Activated T-helper 2 cell treated with anti-CD3 and anti-CD28 coated beads, Interferon-gamma antibody, Interleukin-2, Interleukin-4, amounts not matched to agents 10 μg/mL and 5 μg/mL and 100 μg/mL, durations not matched to agents 14 hours and 24 hours and 36 hours (primary cell): ENCODE measurements at places on chromosomes 5 and 9. TPM values are rescaled to one million over a fixed set of nuclear protein-coding genes. Genes with fewer than 3 reads are reported as not detected.

Gene CAMK4
- 71.8 and 76.7 TPM in 2 replicates for total RNA-seq

Gene WHRN
- 2.8 and 2.9 TPM in 2 replicates for total RNA-seq

Gene PTBP3
- total RNA-seq = 108 and 116 TPM in 2 replicates

Gene DRD1
- total RNA-seq = not detected in 2 replicates

Gene PAPPA
- not detected in 2 replicates for total RNA-seq

Gene MLANA
- total RNA-seq = not detected in 2 replicates

Gene GRK6
- 131 and 134 TPM in 2 replicates for total RNA-seq

Gene SLC6A7
- total RNA-seq = not detected in 2 replicates

Gene PRSS3
- not detected in 2 replicates for total RNA-seq

Gene DNM1
- 0.90 and 2.4 TPM in 2 replicates for total RNA-seq

Gene PFN3
- not detected in 2 replicates for total RNA-seq

Gene GABRA1
- not detected in 2 replicates for total RNA-seq

Gene SUSD1
- total RNA-seq = 6.4 and 7.6 TPM in 2 replicates

Gene WNT8A
- not detected in 2 replicates for total RNA-seq

Gene TLX3
- total RNA-seq = not detected in 2 replicates

Gene NUDT12
- total RNA-seq = 1.6 and 3.1 TPM in 2 replicates

Gene STARD4
- total RNA-seq = 222 and 230 TPM in 2 replicates

Gene SLC6A3
- total RNA-seq = not detected in 2 replicates

Gene INSL4
- total RNA-seq = not detected in 2 replicates

Gene PCDHGA1
- 0.09 and 0.14 TPM in 2 replicates for total RNA-seq

Gene RLN2
- total RNA-seq = 1.4 and 1.7 TPM in 2 replicates

Gene FAM78A
- total RNA-seq = 55.3 and 55.5 TPM in 2 replicates

Gene ANXA2R
- 2.1 and 2.5 TPM in 2 replicates for total RNA-seq

Gene DNAI1
- total RNA-seq = not detected in 2 replicates

Gene SPINK13
- total RNA-seq = not detected in 2 replicates

Gene PSD2
- total RNA-seq = not detected in 2 replicates

Gene KIF24
- 4.8 and 5.0 TPM in 2 replicates for total RNA-seq

Gene ANKRD33B
- total RNA-seq = 31.1 and 31.5 TPM in 2 replicates

Gene PANK3
- 74.5 and 87.1 TPM in 2 replicates for total RNA-seq

Gene SPATA31A6
- not detected in 2 replicates for total RNA-seq

Gene NPM1
- 2,774 and 3,051 TPM in 2 replicates for total RNA-seq

Gene DIPK1B
- total RNA-seq = 3.1 and 3.4 TPM in 2 replicates

Gene ENTPD2
- not detected in 2 replicates for total RNA-seq

Gene SEMA5A
- 0.27 and 0.62 TPM in 2 replicates for total RNA-seq

Gene LCN12
- total RNA-seq = 2.0 and 2.1 TPM in 2 replicates

Gene GDA
- total RNA-seq = 0.07 TPM in 1 of 2 replicates, not detected in the other

Gene ANKDD1B
- 0.18 and 0.48 TPM in 2 replicates for total RNA-seq

Gene NACC2
- total RNA-seq = 5.4 and 5.5 TPM in 2 replicates
